ENCODE measurements at places on chromosomes 11 and 22. TPM values are rescaled to one million over a fixed set of nuclear protein-coding genes. Genes with fewer than 3 reads are reported as not detected.

DNA sequence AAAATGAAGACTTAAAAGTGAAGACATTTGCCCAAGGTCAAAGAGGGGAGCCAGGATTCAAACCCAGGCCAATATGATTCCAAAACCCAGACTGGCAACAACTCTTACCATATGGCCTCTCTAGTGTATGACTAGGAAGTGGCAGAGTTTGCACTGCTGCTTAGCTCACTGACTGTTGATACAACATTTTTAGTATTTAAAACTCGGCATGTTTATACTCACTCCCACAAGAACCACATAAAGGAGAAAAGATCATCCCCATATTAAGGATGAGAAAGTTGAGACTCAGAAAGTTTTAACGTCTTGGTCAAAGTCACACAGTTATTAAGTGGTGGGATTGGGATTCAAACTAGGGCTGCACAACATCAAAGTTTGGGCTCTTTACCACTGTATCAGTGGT, 81.7 kb downstream of the CCDC34 start:
- H3K4me1 ChIP-seq = peaks cover 37% of the 10 kb centered on the region
- peaks cover 2% of the 10 kb centered on the region for H3K27me3 ChIP-seq
- DNase-seq = no peak
- no peaks in the 10 kb centered on the region for H3K36me3 ChIP-seq

The VSIG10L2 gene
- not detected for total RNA-seq

The LDHAL6A gene
- not detected for total RNA-seq

The HSPB2 gene
- 6.7 TPM for total RNA-seq

The CTSW gene
- 0.18 TPM for total RNA-seq
